Fibroblast of skin of right biceps (primary cell): ENCODE measurements at places on chromosomes 5 and 9.

GRCh38 chr9:7305677-7306076 lies 493.9 kb downstream of the DMAC1 start:
- no peak for DNase-seq

- peak; percentile 8 for DNase-seq
Observed at GRCh38 chr9:97954550-97954989, 16.6 kb upstream of the HEMGN start.

- no peak for DNase-seq
Observed at GRCh38 chr9:93964685-93965084, 9.5 kb upstream of the BARX1 start.

DNA sequence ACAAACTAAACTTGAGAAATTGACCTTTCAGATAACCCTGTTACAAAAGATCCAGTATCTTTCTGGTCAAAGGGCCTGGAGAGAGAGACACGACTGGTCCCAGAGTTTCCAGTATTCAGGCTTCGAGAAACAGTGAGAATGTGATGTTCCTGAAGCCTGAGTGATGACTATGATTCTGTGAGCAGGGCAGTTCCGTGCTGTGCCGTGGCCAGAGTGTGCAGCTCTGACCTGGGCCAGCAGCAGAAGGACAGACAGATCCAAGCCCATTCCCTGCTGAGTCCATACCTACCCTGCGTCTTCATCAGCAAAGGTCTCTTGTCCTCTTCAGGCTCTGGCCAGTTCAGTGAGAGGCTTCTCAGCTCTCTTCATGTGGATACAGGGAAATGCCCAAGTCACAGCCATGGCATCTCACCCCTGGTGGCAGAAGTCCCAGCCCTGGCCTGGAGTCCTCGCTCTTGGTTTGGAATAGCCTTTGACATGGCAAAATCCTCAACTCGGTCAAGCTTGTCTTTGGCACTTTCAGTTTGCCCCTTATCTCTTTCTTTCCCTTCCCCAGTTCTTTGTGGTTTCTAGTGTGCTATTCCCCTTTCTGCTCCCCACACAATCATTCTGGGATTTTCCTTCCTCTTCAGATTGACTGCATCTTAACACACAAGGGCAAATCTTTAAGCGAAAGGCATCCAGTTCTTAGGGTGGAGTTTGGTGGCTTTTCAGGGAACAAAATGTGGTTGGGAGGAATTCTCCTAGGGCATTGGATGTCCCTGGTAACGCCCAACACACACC lies 107.7 kb downstream of the LIFR start:
- no peak for DNase-seq

DNA sequence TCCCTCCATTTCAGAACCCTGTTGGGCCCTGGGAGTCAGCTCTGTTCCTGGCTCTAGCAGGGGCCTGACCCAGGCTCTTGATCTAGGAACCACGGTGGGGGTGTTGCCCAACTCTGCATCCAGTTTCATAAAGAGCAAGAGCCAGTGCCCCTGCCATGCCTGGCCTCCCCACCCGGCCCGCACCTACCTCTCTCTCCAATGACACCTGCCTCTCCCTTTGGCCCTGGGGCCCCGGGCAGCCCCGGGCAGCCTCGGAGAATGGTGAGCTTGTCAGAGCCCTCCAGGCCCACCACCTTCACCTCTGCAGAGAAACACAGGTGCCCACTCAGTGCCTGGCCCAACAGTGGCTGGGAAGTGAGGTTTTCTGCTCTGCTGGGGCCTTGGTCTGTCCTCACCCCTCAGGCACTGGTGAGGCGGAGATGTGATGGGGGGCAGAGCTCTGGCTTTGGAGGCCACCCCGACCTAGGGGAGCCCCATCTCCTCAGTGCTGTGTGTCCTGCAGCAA lies 1.5 kb downstream of the FCN1 start:
- no peak for DNase-seq

DNA sequence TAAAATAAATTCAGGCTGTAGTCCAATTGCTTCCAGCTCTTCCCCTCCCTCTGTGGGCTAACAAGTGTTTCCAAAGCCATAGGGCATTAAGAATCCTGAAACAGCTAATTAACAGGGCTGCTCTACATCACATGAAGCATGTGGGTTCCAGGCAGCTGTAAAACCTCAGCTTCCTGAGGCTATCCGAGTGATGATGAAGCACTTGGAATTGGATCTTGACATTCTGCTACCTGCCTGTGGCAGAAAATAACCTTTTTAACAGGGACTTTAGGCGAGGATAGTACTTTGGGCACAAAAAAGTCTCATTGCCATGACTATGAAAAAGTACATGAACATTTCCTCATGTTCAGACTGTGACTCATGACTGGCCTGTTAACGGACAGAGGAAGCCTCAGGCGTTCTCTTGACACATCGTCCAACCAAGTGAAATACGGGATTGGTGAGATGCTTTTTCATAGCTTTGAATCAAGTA lies 107.2 kb downstream of the PDE4D start:
- peak; percentile 81 for DNase-seq

DNA sequence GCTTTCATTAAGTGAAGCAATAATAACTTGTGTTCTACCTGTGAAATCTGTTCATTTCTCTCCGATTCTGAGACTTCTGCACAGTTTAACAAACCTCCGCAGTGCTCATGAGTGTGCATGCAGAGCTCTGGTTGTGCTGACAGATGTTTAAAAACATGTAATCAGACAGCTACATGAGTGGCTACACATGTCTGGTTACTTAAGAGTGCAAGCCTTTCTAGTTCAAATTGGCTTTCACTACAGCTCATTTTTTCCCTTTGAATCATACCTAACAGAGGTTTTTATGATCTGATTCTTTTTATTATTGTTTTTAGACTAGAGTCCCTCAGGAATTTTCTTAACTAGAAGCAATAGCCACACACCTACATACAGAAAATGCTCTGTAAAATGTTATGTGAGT lies 310.2 kb downstream of the ARRDC3 start:
- peak; percentile 76 for DNase-seq

DNA sequence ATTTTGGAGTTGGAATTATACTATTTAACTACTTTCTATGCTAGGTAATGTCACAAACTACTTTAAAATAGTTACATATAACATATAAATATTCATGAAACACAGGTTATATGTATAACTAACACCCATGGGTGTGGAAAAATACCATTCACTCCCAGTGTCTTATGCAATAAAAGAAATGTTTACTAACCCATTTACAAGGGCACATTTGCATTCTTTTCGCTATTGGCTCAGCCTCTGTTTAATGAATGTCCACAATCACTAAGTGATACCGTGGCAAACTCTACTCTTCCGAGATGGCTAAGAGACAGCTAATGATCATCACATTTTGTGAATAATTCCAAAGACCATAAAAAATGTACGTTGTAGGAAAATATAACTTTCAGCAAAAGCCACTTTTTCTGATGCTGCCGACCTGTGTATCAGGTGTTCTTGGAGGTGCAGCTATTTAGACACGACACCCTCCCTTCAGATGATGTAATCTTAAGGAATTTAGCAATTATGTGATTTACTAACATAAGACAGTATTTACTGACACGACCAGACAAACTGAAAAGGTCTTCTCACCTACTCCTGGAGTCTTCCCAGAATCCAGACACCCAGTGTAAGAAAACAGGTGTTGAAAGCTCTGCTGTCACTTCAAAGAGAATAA lies 121.7 kb upstream of the FAM120A start:
- no peak for DNase-seq

GRCh38 chr9:72589667-72590521 lies 68.5 kb downstream of the TMC1 start:
- no peak for DNase-seq

DNA sequence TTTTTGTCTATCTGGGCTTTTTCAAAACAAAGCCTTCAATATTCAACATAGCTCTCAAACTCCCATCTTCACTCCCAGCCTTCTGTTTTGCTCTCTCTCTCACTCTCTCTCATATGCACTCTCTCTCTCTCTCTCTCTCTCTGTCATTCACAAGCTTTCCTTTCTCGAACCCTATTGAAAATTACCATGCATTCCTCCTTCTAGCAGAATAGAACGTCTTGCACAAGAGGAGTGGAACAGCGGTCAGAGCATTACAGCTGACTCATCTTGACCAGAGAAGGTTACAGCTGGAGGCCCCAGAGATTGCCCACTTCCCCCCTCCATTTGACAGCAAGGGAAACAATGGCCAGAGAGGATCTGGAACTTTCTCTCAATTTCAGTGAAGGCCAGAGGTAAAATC lies 51.0 kb upstream of the LIFR start:
- DNase-seq = peak; percentile 75

DNA sequence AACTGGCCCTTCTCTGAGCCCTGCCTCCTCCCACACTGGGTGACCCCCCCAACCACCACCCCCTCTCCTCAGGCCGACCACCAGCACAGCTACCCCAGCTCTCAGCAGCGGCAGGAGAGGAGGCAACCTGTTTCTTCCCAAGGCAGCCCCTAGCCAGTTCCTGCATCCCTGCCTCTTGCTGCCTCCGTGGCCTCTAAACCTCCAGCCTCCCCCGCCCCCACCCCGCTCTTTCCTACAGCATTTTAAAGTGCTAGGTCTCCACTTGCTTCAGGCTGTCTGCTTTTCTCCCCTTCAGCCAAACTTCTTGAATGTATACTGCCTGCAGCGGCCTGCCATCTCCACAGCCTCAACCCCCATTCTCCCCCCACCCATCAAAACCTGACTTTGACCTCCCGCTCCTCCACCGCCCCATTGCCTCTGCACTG lies 135.6 kb downstream of the DAB2IP start:
- DNase-seq = no peak

GRCh38 chr5:1007221-1007680 lies 1.4 kb upstream of the NKD2 start:
- no peak for DNase-seq

- DNase-seq = no peak
Observed at GRCh38 chr5:124650147-124650561, 96.3 kb downstream of the ZNF608 start.

GRCh38 chr9:112731971-112732370 lies 14.1 kb upstream of the INIP start:
- DNase-seq = no peak

GRCh38 chr9:137168904-137169856 lies 671 bp downstream of the LRRC26 start:
- peak; percentile 17 for DNase-seq

DNA sequence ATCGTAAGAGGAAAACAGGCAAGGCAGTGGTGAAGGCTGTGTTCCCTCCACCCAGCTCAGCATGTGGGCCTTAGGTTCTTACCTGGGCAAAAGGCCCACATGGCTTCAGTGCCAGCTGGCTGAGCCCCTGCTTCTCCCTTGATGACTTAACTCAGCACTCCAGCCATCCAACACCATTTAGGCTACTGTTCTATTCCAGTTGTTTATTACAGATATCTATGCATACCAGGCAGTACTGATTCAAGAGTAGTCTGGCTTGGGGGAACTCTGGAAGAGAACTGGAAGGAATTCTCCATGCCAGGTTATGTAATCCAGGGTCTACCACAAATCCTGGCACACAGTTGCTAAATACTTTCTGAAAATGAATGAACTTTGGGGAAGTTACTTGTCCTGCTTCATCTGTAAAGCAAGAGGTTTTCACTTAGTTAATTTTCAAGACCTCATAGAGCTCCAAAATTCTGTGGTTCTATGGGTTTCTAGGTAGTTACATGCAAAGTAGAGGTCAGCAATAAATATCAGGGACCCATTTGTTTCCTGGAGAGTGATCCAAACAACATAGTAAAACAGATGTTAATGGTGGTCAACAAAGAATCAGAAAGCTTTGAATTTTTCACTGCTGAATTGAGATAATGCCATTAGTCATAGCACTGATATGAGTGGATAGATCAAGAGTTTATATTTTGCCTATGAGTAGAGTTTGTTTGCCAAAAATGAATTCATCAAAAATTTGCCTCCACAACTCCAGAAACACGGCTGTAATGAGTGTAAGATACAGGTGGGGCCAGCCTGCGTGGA lies 88.2 kb upstream of the OSMR start:
- no peak for DNase-seq

- DNase-seq = no peak
Observed at GRCh38 chr5:173091981-173092380, 35.8 kb downstream of the CREBRF start.

GRCh38 chr9:129183495-129184218 lies 5.6 kb upstream of the IER5L start:
- peak; percentile 42 for DNase-seq

- no peak for DNase-seq
Observed at GRCh38 chr5:84623019-84623418, 238.3 kb upstream of the EDIL3 start.

- DNase-seq = no peak
Observed at GRCh38 chr5:16933337-16933736, 2.8 kb downstream of the MYO10 start.

GRCh38 chr5:100900142-100900795 lies 2.8 kb downstream of the ST8SIA4 start:
- DNase-seq = peak; percentile 33

DNA sequence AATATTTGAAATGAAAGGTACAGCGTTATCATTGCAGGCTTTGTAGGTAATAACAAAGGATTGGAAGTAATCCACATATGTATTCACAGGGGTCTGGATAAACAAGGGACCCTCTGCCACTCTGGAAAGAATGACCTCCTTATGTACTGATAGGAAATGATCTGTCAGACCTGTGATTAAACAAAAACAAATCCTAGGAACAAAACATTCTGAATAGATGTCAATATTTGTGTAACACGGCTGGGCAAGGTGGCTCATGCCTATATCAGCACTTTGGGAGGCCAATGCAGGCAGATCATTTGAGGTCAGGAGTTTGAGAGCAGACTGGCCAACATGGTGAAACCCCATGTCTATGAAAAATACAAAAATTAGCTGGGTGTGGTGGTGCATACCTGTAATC lies 42.3 kb downstream of the NSUN2 start:
- DNase-seq = no peak

GRCh38 chr9:20941174-20941690 lies 90.2 kb downstream of the HACD4 start:
- DNase-seq = peak; percentile 61

- DNase-seq = no peak
Observed at GRCh38 chr9:104711604-104712003, 17.3 kb downstream of the OR13D1 start.

GRCh38 chr9:3401221-3401954 lies 124.4 kb downstream of the RFX3 start:
- no peak for DNase-seq

- peak; percentile 98 for DNase-seq
Observed at GRCh38 chr5:177496727-177497291, 595 bp downstream of the PDLIM7 start.

DNA sequence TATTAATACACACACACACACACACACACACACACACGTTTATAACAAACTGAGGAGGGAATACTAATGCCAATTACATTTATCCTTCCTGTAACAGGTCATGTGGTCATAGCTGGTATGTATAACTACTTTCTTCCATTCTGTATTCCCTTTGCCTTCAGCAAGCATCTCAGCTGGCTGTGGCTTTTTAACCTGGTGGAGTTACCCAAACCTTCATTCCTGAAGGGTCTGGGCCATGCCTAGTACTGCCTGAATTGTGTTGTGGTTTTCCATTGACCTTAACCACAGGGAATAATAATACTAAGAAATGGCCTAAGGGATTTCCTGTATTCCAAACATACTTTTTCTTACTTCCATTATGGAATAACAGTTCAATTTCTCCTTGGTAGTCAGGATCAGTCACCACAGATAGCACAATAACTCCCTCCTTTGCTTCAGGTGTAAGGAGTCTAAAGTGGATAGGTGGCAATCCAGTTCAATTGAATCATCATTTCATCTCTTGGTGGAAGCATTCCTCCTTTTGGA lies 222.2 kb upstream of the MEF2C start:
- DNase-seq = peak; percentile 32

- no peak for DNase-seq
Observed at GRCh38 chr9:71122421-71122820, 1.0 kb upstream of the TRPM3 start.

- DNase-seq = no peak
Observed at GRCh38 chr9:34374905-34375552, 1.7 kb downstream of the MYORG start.
